ENCODE measurements at places on chromosomes 2 and 18.
A peak's percentile ranks its signal among the peaks of the same experiment; 100 is the strongest.

- no peak for DNase-seq
Observed at GRCh38 chr2:109513749-109514588, 99.8 kb downstream of the SEPTIN10 start.

GRCh38 chr2:69428981-69429380 lies 8.3 kb downstream of the NFU1 start:
- no peak for DNase-seq

GRCh38 chr2:213151437-213152064 lies at the start of gene IKZF2:
Gene IKZF2 (minus strand): TSS chr2:213151612. CDS start chr2:213148629, 2,983 bp downstream.
- peak; percentile 87 for DNase-seq

GRCh38 chr2:224970311-224970710 lies 72.0 kb downstream of the DOCK10 start:
- DNase-seq, result no peak

DNA sequence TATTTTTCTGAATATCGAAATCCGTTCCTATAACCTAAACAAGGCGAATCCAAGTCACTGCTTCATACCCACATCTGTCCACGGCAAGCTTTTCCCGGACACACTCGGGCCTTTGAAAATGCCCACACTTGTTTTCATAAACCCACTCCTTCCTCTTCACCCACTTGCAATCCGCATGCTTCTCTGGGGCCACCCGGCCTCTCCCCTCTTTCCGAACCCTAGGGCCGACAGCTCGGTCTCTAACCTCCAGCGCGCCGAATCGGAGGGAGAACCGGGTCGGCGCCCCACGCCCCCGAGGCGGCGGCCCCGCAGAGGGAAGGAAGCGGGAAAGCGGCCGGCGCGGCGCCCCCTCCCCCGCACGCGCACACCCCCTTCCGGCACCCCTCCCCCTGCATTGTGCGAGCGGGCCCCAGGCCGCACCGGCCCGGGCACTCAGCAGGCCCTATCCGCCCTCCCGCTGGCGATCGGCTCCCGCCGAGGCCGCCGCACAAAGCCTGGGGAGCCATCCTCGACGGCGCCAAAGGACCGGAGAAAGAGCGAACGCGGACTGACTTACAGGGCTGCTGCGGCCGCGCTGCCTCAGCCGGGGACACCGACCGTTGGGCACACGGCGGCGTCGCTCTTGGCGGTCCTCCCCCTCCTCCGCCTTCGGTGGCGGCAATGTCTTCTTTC lies 467 bp downstream of the PUM2 start:
- no peak for DNase-seq

DNA sequence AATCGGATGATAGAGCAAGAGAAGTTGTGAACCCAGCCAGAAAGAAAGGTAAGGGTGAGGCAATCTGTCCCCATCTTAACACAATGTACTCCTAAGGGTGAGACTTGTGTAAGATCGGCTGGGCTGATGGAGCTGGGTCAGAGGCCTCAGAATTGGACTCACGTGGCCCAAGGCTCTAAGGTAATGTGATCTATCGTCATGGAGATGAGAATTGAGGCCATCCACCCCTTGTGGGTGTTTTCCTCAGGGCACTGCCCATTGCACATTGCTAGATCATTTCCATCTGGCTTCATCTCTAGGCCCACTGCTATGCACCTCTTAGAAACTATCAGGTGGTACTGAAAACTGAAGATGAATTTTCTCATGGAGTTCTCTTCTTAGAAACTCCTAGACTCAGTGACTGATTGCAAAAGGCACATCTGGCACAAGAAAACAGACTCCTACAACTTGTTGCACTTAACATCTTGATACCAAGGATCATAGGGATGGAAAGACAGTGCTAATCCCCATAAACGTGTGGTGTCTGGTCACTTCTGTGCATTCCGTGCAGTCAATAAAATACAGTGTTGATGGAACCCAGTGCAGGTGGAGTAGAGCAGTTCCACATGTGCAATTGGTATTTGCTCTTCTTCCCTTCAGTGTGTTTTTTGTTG lies 228.9 kb upstream of the FOSL2 start:
- no peak for DNase-seq

DNA sequence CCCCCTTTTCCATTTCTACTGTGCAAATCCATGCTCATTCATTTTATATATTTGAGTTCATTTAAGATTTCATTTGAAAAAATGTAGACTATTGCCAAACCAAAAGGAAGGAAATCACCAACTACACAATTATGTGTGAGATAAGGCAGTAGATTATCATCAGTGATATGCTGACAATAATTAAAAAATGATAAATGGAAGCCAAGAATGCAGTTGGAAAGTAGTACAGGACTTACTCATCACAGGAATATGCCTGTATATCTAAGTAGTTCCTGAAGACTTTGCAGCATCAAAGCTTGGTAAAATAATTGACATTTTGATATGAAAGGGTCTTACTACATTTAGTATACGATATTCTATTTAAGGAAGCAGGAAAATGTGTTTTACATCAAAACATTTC lies 166.1 kb upstream of the OTX1 start:
- DNase-seq, result no peak

- DNase-seq, result no peak
Observed at GRCh38 chr2:11419781-11420180, 46.2 kb downstream of the E2F6 start.

- DNase-seq, result no peak
Observed at GRCh38 chr2:96863575-96864342, 5.9 kb upstream of the ANKRD39 start.

DNA sequence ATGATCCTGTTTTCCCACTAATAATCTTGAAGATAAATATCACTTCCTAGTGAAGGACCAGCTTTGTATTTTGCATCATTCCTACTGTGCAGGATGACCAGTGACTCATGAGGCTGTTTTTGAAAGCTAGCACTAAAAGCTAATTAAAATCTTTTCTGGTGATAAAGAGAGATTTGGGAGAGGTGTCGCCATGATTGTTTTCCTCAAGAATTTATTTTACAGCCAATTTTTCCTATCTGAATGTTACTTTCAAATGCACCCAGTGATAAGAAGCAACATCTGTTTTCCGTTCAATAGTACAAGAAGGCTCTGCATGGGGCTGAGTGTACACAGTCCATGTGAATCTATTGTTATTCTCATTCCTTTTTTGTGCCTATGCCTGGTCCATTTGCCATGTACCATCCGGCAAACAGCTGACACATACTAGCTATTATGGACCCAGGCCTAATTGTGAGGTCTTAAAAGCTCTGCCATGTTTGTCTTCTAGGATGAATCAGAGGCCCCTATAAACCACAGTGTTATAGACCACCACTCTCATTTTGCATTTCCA lies 28.4 kb downstream of the MEIS1 start:
- DNase-seq, result no peak

DNA sequence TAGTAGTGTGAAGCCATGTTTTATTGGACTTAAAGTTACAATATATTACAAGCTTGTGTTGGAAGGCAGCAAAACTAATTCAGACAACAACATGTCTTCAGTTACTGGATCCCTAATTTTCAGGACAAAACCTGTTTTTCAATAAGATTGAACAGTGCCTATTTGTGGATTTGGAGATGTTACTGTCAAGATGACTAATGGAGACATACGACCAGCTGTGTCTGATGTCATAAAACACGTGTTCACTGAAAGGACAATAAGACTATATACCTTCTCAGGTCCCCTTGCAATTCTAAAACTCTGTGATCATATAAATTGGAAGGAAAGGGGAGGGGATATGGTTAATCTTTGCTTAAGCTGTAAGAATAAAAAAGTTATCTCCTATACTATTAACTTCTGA lies 21.7 kb downstream of the METTL21A start:
- DNase-seq, result no peak
